AG04450 (cell line): ENCODE measurements at places on chromosomes 16 and 17. TPM values are rescaled to one million over a fixed set of nuclear protein-coding genes. Genes with fewer than 3 reads are reported as not detected.

Gene PRSS53
- 0.67 and 0.79 TPM in 2 replicates for polyA plus RNA-seq

DNA sequence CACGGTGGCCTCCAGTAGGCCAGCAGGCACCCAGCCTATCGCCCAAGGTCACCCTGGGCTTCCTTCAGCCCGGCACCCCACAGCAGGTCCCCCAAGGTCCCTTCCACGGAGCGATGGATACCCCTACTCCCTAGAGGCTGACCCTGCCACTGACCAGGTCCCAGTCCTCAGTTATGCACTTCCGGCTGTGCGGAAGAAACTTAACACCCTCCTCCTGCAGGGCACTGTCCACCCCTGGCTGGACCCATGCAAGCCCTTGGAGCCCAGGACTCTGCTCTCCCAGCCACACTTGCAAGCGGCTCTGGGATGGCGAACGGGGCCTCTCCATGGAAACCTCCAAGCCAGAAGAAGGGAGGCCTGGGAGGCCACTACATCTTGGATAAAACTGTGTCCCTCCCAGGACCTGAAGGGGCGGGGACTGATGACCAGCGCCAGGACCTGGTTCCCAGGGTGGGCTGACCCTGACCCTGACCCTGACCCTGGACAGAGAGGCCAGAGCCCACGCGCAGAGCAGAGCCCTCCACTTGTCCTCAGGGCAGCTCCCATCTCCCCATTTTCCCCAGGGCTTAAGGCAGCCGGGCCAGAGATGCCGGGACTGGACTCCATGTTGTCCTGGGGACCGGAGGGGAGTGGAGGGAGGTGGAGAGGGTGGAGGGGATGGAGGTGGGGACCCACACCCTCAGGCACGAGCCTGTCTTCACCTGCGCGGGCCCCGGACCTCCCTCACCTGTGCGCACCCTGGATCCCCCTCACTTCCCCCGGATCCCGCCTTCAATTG, 734 bp downstream of the CEP131 start:
- no peak for DNase-seq

Gene CSF3
- polyA plus RNA-seq = 0.05 TPM in 1 of 2 replicates, not detected in the other

GRCh38 chr17:4947411-4948165, 742 bp downstream of the PFN1 start:
- no peak for DNase-seq

GRCh38 chr17:13765701-13766100, 164.0 kb upstream of the HS3ST3A1 start:
- DNase-seq = no peak

Gene MPO
- not detected in 2 replicates for polyA plus RNA-seq

DNA sequence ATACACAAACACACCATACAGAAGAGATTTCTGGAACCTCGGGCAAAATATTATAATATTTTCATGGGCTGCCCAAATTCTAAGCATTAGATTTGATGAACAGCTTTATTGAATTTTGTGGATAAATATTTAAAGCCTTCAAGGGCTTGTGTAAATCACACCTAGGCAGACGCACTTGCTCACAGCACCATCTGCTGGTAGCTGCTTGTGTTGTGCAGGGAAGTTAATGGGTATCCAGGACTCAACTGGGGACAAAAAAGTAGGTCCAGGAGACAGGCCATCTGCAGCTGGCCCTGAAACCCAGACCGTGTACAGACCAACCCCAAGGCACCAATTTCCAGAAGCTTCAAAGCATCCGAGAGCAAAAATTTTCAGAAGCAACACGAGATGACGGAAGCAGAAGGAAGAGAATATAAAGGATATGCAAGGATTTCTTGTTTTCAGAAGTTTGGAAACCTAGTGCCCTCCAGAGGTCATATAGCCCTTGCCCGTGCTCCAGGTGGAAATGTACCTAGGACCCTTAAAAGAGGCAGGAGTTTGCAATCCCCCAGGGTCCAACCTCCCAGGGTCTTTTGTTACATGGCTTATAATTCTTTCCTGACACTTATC, 140.0 kb downstream of the CHD9NB start:
- DNase-seq = peak; percentile 6

Gene OVCA2
- 38.0 and 45.0 TPM in 2 replicates for polyA plus RNA-seq

DNA sequence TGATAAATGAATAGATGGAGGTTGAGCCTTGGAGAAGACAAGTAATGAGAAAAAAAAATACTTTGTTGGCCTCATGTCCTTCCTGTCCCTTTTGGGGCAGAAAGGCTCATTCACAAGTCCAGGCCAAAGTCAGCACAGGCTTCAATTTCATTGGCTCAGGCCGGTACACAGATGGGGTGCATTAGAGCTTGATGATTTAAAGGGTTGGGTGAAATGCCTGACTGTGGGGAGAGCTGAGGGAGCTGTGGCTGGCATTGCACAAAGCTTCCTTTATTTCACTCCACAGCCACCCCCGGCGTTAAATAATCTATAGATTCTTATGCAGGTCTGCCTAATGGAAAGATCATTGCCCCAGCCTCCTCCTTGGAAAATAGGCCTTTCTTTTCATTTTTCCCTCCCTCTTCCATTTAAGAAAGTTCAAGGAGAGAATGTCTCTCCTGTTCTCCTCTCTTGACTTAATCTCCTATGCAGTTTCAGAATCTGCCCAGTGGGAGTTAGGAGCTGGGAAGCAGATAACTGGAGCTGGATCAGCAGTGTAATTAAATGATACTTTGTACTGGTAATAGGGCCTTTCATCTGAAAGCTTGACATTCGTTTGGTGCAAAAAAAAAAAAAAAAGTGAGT, 24.4 kb downstream of the YPEL2 start:
- DNase-seq = no peak

Gene PRR35
- not detected in 2 replicates for polyA plus RNA-seq

- DNase-seq = no peak
Measured at GRCh38 chr17:18323007-18323406, 7.9 kb downstream of the SMCR8 start.

Gene TBC1D3B
- polyA plus RNA-seq = 1.2 and 1.3 TPM in 2 replicates

- peak; percentile 50 for DNase-seq
Measured at GRCh38 chr17:77086433-77087010, 54.2 kb upstream of the SEC14L1 start.
